Suprapubic skin (tissue), 4 donors: ENCODE measurements at places on chromosomes 2 and 18.

DNA sequence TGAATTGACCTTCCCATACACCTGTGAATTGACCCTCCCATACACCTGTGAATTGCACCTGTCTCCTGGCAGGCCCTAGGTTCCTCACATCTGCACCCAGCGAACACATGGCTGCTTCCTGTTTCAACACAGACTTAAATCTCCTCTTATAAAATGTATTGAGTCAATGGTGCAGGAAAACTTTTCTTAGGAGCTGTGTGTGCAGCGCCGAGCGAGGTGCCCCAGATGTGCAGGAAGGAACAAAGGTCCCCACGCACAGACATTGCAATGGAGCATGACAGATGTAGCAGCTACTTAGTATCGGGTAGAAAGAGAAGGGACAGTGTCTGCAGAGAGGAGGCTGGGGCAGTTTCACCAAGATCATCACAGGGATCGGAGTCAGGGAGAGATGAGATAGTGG is 85.5 kb upstream of the PXDN start:
- no peak for DNase-seq

DNA sequence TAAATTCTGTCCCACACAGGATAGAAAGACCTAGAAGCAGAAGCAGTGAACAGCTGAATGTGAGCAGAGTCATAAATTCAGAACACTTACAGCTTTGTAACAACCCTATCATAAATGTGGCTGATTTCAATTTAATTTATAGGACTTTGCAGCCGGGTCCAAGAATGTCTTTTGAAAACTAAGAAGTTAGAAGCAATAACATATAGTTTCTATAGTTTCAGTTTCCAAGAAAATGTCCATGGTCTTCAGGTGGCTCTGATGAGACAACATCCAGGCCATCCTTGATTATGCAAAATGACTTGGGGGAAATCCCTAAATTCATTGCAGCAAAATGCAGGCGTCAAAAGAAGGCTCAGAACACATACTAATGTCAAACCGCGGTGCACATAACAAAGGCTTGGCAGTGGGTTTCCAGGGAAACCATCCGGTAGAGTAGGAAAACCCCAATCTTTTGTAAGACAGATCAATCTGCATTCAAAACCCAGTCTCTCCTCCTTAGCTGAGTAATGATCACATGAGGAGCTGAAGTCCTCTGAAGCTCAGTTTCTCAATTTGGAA is 442.2 kb upstream of the ID2 start:
- no peak for DNase-seq

GRCh38 chr2:71928734-71929481 is 218.8 kb downstream of the CYP26B1 start:
- no peak for DNase-seq

DNA sequence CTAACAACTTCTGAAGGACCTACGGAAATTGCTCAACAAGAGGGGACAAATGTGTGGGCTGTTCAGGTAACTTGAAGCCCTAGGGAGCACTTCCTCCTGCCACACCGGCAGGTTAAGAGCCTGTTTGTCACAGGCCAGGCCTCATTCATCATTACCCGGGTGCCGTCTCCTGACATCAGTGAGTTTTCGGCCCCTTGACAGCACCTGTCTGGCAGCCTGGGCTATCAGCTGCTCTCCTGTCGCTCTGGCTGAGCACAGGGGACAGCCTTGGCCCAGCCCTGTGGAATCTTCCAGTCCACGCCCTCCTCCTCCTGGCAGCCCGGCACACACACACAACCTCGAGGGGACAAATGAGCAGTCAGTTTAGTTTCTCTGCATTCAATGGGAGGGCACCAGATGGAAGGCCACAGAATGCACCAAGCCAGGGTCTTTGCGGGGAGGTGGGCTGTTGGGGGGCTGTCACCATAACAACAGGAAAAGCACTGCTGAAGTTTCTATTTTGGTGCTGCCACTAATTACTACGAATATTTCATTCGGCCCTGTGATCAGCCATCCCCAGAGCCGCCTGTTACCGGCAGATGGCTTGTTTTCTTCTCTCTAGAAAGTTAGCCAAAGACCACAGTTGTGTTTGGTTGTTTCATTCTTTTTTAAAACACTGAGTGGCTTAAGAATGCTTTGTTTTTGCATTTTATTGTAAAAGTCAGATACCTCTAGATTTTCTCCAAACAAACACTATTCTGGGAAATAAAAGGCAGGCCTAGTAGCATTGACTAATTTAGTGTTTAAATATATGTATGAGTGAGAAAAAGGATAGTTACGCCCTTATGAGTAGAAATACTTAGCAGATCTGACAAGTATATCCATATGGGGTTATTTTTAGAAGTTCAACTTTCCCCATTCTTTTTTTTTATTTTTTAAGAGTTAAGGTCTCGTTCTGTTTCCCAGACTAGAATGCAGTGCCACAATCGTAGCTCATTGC is 189.9 kb upstream of the NDUFV2 start:
- no peak for DNase-seq

- DNase-seq: no peak
These were observed 200.5 kb upstream of the RND3 start for GRCh38 chr2:150688016-150688415.

DNA sequence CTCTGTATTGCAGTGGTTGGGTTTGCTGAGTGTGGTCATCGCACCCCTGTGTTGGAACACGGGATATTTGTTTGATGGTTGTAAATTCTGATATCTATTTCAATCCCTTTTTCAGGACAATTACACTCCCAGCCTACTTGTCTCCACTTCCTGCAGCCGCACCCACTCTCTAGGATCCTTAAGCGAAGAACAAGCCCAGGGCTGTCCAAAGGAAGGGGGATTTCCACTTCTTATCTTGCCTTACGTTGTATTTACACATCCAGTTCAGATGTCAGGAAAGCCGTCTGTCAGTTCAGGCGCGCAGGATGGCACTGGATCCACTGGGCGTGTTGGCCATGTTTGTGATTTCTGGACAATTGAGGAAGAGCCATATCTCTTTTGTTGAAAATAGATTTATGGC is 834.5 kb upstream of the SALL3 start:
- no peak for DNase-seq

GRCh38 chr2:201158111-201158929 is 24.6 kb upstream of the CASP10 start:
- DNase-seq: no peak

GRCh38 chr2:17830053-17831034 is 14.1 kb downstream of the MSGN1 start:
- no peak for DNase-seq

DNA sequence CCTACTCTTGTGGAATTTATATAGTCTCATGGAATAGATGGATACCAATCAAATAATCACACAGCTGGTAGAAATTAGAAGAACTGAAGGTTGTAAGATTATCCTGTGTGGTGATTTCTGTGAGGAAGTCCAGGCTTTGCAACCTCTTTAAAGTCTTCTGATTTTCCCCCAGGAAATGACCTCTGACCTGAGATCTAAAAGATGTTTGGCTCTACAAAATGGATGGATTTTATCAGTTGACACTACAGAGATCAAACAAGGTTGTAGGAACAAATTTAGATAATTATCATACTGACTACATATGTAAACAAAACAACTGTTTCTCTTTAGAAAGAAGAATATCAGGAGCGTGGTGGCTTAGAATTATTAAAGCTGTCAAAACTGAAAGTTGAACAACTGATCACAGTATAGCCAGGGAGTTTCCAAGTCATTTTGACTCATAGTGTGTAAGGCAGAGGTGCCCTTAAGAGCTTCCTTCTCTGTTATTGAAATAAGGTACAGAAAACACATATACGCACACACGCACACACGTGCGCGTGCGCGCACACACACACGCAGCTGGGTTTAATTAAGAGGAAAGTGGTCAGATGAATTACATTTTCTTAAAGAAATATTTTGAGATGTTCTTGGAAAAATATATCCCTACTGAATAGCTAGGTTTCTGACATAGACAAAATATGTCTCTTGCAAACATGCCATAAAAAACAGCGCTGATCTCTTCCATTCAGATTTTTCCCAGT is 35.5 kb upstream of the PELI1 start:
- DNase-seq: no peak

GRCh38 chr18:24054130-24054529 is 39.6 kb downstream of the TTC39C start:
- DNase-seq: no peak

- no peak for DNase-seq
These were observed 1814.7 kb upstream of the CELF4 start for GRCh38 chr18:39380186-39380725.

GRCh38 chr18:42996824-42997223 is 118.7 kb downstream of the RIT2 start:
- no peak for DNase-seq

- DNase-seq: no peak
These were observed 78.5 kb downstream of the UGGT1 start for GRCh38 chr2:128169497-128169896.

- no peak for DNase-seq
These were observed 284.1 kb downstream of the SLC4A3 start for GRCh38 chr2:219911541-219911940.

DNA sequence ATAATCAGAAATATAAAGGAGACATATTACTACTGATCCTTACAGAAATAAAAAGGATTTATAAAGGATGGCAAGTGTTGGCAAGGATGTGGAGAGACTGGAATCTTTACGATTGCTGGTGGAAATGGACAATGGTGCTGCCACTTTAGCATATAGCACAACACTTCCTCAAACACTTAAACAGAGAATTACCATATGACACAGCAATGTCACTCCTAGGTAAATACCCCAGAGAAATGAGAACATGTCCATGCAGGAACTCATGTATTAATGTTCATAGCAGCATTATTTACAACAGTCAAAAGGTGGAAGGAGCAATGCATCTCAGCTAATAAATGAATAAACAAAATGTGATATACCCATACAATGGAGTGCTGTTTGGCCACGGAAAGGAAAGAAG is 137.5 kb downstream of the NDUFA10 start:
- DNase-seq: no peak

DNA sequence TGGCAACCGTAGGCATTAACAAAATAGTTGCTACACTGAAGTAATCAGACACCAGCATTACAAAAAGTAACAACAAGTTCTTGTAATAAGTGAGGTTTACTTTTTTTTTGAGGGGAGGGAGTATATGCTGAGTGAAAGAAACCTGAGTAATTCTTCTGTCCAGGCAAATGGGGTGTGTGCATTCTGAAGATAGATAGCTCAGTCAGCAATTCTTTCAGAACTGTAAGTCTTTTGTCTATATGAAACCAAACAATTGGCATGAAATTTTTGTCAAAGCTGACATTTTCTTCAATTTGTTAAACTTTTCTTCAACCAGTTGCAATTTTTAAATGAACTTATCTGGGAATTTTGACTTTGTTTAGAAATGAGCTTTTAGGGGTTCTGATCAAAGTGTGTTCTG is 208.1 kb upstream of the THSD7B start:
- DNase-seq: no peak

DNA sequence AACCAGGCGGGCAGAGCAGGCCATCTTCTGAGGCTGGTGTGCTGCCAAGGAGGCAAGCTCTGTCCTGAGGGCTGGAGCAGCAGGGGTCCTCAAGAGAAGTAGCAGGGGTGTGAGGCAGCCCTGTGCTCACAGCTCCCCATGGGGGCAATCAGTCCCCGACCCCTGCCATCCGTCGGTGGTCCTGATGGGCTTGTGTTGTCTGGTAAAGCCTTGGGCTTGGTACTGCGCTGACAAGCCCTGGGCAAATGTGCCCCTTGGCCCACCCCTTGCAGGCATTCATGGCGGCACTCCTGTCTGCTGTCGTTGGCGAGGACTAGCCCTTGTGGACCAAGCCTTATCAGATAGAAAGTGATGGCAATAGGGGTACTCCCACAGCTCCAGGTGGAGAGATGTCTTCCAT is 22.6 kb upstream of the SCLY start:
- DNase-seq: no peak

- no peak for DNase-seq
These were observed 185.9 kb upstream of the TPO start for GRCh38 chr2:1227274-1227900.

DNA sequence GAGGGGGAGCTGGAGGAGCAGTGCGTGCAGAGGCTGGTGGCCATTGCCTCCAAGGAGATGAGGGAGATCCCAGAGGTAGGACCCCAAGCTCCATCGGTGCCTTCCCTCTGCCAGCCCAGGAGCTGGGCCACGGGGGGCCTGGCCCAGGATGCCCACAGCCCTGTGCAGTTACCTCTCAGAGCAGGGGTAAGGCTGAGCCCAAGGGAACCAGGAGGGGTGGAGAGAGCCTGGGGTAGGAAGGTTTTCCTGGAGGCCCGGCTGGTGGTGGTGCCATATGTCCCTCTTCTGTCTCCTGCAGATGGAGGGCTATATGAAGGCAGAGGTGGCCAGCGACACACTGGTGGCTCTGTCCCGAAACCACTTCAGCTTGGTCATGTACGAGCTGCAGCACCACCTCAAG is 11.4 kb downstream of the MROH2A start:
- DNase-seq: no peak

DNA sequence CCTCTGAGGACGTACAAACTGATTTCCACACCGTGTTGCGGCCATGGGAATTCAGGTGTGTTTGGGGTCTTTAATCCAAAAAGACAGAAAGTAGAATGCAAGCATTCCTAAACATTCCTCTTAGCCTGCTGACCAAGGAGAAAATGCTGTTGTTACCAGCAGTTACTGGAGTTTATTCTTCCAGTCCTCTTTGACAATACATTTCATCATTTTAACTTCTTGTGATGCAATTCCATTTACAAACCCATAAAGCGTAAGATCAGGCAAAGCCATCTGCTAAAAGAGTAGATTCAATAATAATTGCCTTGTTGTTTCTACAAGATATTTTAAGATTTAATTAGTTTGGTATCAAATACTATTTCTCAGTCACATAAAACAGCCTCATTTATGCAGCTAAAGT is 32.7 kb downstream of the SPIRE1 start:
- DNase-seq: no peak

DNA sequence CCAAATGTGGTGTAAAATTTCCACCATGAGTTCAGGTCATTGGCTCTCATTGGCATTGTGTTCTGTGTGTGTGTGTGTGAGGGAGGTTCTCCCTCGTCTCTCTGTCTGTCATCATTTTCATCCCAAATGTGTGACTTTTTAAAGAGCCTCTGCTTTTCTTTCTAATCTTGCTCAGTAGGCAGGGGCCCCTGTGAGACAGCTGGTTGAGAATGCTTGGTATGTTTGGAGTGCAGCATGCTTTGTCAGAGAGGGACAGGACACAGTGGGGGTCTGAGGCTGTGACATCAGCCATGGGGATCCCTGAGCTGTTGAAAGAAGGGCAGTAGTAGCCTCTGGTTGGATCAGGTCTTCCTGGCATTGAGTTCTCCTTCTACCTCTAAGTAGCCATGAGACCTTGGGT is 10.6 kb downstream of the PTPRM start:
- DNase-seq: no peak
